ENCODE measurements at places on chromosomes 11 and 22. TPM values are rescaled to one million over a fixed set of nuclear protein-coding genes. Genes with fewer than 3 reads are reported as not detected.

GRCh38 chr22:39245130-39246039 is 603 bp upstream of the PDGFB start:
- H3K36me3 ChIP-seq = peaks cover 2% of the 10 kb centered on the region
- H3K27ac ChIP-seq = no peak overlapping the region
- no peak overlapping the region for H3K4me3 ChIP-seq
- peaks cover 16% of the 10 kb centered on the region for H3K4me1 ChIP-seq

- no peaks in the 10 kb centered on the region for H3K36me3 ChIP-seq
- H3K27ac ChIP-seq = no peak overlapping the region
- DNase-seq = no peak
- no peak overlapping the region for H3K4me3 ChIP-seq
- peaks cover 1% of the 10 kb centered on the region for H3K4me1 ChIP-seq
- H3K27me3 ChIP-seq = peaks cover 25% of the 10 kb centered on the region
Observed at GRCh38 chr11:118099838-118100556, 13.2 kb upstream of the SMIM35 start.

- peaks cover 11% of the 10 kb centered on the region for H3K27me3 ChIP-seq
- no peaks in the 10 kb centered on the region for H3K36me3 ChIP-seq
- no peak for DNase-seq
- peaks cover 2% of the 10 kb centered on the region for H3K4me1 ChIP-seq
- no peak overlapping the region for H3K4me3 ChIP-seq
- H3K27ac ChIP-seq = no peak overlapping the region
Observed at GRCh38 chr22:19663821-19664355, 50.4 kb upstream of the SEPTIN5 start.

DNA sequence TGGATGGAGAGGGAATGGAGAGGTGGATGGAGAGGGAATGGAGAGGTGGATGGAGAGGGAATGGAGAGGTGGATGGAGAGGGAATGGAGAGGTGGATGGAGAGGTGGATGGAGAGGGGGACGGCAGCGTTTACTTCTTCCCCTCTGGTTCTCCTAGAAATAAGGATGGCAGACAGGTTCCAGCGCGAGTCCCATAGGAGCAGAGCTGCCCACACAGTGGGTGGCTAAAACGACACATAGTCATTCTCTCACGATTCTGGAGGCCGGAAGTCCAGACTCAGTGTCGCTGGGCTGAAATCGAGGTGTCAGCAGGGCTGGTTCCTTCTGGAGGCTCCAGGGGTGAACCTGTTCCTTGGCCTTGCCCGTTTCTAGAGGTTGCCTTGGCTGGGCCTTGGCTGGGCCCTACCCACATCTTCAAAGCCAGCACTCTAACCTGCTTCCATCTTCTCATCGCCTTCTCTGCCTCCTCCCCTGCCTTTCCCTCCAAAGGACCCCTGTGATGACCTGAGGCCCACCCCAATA is 12.7 kb upstream of the CTSD start:
- no peak overlapping the region for H3K27ac ChIP-seq
- H3K4me1 ChIP-seq = peaks cover 15% of the 10 kb centered on the region
- DNase-seq = no peak
- no peaks in the 10 kb centered on the region for H3K36me3 ChIP-seq
- peaks cover 11% of the 10 kb centered on the region for H3K27me3 ChIP-seq

Gene POLA2
- total RNA-seq = 57.3 TPM

DNA sequence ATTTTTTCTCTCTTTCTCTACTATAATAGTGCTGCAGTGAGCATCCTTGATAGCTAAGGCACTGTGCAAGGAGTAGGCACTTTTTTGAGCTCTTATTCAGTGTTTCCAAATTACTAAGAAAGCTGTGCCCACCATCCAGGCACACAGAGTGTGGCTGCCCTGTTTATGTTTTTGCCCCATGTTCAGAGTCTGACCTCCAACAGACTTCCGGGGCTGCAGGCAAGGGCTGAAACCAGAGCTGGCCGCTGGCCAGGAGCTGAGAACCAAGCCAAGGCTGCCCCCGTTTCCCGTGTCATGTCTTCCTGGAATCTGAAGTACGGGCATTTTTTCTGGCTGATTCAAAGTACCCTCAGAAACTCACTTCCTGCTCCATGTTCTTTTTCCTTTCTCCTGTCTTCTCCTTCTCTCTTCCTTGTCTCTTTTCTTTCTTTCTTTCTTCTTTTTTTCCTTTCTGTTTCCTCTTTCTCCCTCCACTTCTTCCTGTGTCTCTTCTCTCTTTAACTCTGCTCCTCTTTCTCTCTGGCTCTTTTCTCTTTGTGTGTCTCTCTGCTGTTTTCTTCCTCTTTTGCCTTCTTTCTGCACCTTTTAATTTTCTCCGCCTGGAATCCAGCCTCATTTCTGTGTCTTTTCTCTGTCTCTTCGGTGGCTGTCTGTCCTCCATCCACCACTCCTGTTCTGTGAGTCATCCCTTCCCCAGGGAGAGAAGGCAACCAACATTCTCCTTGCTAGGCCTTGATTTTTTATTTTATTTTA is 17.0 kb upstream of the KCTD14 start:
- H3K4me1 ChIP-seq = peaks cover 10% of the 10 kb centered on the region
- H3K27me3 ChIP-seq = peaks cover 3% of the 10 kb centered on the region
- peak overlapping the region; percentile 78 for H3K27ac ChIP-seq
- H3K4me3 ChIP-seq = peak overlapping the region; percentile 68
- peaks cover 2% of the 10 kb centered on the region for H3K36me3 ChIP-seq
- peak; percentile 39 for DNase-seq

Gene APOA1
- total RNA-seq = 0.45 TPM

Gene TSPAN32
- total RNA-seq = 52.3 TPM

DNA sequence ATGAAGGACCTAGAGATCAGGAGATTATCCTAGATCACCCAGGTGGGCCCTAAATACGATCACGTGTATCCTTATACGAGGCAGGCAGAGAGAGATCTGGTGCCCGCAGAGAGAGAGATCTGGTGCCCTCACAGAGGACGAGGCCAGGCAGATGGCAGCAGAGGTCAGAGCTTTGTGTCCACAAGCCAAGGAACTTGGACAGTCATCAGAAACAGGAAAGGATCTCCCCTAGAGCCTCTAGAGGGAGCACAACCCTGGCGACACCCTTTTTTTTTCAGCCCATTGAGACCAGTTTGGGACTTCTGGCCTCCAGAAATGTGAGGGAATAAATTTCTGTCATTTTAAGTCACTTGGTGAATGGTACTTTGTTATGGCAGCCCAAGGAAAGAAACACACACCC is 25.5 kb upstream of the TIMP3 start:
- H3K36me3 ChIP-seq = no peaks in the 10 kb centered on the region
- no peak for DNase-seq
- no peak overlapping the region for H3K4me3 ChIP-seq

DNA sequence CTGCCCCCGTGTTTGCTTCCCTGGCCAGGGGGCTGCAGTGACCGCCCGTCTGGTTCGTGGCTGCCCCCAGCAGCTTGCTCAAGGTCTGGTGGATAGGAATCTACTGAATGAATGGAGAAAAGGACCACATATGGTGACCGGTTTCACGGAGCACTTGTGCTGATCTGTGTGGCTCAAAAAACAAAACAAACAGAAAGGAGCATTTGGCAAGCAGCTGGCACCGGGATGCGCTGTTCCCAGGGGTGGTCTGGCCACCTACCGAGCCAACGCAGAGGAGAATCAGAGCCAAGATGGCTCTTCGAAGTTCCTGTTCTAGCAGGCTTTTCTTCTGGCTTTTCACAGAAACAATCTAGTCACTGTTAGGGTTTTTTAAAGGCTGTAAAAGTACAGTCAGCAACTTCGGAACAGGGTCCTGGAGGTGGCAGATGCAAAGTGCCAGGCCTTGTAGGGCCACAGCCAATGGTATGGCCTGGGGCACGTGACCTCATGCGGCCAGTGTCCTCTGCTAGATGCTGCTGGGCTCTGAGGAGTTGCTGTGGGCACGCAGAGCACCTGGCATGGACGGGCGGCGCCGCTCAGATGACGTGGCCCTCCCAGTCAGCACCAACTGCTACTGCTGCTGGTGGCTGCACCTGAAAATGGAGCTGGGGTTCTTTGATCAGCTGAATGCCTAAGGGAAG is 27.3 kb upstream of the PACSIN2 start:
- no peak overlapping the region for H3K27ac ChIP-seq
- peaks cover 2% of the 10 kb centered on the region for H3K4me1 ChIP-seq
- no peaks in the 10 kb centered on the region for H3K27me3 ChIP-seq
- no peak overlapping the region for H3K4me3 ChIP-seq
- DNase-seq = no peak

Measured in activated naive CD8-positive, alpha-beta T cell treated with anti-CD3 and anti-CD28 coated beads, Interleukin-2, amount 10 ng/mL, durations not matched to agents 7 days and 5 days (primary cell).